ENCODE measurements at places on chromosomes 6 and 20.

GRCh38 chr20:51661609-51662178 is 106.5 kb downstream of the ATP9A start:
- no peak for DNase-seq

DNA sequence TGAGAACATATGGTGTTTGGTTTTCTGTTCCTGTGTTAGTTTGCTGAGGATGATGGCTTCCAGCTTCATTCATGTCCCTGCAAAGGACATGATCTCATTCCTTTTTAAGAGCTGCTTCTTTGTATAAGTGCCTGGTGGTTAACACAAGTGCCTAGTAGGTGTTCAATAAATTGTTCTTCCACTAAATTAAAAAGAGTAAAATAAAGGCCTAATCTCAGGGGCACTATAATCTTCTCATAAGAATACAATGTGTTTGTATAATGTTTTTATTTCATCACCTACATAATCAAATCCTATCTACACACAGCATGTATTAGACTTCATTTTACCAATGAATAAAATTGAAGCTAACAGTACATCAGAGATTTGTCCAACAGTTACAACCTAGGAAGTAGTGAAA is 252.7 kb downstream of the KHDC1L start:
- peak; percentile 2 for DNase-seq

- no peak for DNase-seq
Measured at GRCh38 chr6:31547727-31548543, 527 bp downstream of the NFKBIL1 start.

- DNase-seq, result no peak
Measured at GRCh38 chr6:129662980-129663431, 47.0 kb downstream of the ARHGAP18 start.

DNA sequence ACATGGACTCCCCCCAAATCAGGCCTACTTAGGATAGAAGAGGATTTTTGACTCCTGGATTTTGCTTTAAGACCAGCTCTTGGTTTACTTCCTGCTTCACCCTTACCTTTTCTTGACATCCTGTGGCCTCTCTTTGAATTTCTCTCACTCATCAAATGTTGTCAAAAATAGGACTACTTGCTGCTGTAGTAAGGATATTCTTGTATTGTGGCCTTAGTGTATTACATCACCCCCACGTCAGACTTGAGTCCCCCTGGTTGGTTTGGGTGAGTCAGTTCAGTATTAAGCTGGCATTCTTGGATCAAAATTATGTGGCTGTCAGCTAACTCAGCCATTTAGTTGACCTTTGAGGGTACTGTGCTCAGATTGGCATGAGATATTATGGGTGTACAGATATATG is 1.1 kb downstream of the TPX2 start:
- no peak for DNase-seq

DNA sequence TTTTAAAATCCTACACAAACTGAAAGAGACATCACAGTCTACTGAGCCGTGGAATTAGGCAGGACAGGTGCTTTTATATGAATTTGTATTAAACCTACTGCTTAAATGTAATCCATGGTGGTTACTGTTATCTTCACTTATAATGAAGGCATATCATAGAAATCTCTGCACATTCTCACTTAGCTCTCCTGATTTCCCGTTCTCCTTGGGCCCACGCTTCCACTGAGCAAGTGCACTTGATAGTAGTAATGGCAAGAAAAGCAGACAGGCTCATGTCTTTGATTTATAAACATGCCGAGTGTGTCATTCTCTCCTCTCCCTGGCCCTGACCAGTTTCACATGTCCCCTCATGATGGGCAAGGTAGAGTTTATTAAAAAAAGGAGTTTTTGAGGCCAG is 186.3 kb downstream of the HIVEP2 start:
- no peak for DNase-seq

- DNase-seq, result no peak
Measured at GRCh38 chr6:168628176-168628553, 187.2 kb downstream of the SMOC2 start.

- no peak for DNase-seq
Measured at GRCh38 chr6:38797391-38797790, 82.3 kb downstream of the DNAH8 start.

- peak; percentile 40 for DNase-seq
Measured at GRCh38 chr6:41182069-41183034, 18.6 kb downstream of the TREML2 start.

GRCh38 chr20:41145821-41146620 is 8.7 kb downstream of the PLCG1 start:
- no peak for DNase-seq

GRCh38 chr20:3164043-3164762 is 4.5 kb upstream of the FASTKD5 start:
- DNase-seq, result no peak

GRCh38 chr6:161054876-161055275 is 63.3 kb downstream of the MAP3K4 start:
- DNase-seq, result no peak

- no peak for DNase-seq
Measured at GRCh38 chr20:251354-251753, 6.2 kb upstream of the DEFB132 start.

DNA sequence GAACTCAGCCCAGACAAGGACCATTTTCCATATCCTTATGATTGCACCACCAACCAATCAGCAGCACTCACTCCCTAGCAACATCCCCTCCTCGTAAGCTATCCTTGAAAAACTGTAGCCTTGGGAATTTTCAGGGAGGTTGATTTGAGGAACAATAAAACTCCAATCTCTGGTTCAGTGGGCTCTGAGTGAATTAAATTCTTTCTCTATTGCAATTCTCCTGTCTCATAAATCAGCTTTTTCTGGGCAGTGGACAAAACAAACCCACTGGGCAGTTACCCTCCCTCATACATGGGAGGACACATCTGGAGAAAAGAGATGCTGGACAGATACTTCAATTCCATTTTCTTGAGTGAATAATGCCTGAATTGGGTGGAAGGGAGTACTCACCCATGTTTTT is 115.4 kb upstream of the STXBP5 start:
- DNase-seq, result no peak

- no peak for DNase-seq
Measured at GRCh38 chr6:35084041-35084491, 57.1 kb downstream of the TCP11 start.

DNA sequence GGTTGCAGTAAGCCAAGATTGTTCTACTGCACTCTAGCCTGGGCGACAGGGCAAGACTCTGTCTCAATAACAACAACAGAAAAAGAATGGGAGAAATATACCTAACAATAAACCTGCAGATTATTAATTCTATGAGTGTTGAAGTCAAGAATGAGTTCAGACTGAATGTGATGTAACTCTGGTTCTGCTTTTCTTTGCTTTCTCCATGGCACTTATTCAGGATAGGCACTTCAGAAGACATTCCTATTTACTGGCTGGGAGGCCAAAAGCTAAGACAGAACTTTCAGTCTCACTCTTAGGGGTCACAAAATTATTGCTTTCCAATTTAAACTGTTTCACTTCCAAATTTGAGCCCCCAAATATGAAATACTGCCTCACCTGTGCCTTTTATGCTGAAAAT is 15.7 kb upstream of the PRIM2 start:
- no peak for DNase-seq

DNA sequence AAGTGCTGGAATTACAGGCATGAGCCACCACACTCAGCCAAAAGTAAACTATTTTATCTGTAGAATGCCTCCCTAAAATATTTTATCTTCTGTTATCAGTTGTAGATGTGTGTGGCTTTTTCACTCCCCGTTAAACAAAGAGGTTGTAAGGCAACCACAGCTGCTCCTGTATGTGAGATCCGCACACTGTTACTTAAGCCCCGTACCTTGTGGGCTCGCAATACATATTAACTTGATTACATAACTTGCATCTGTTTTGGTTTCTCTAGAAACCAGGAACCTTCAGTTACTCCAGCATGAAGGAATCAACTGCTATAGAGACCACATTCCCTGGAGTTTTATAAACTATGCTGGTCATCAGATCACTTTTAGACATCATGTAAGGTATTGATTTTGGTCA is 420.1 kb upstream of the SLC35B3 start:
- no peak for DNase-seq

GRCh38 chr6:9225441-9225871 is 790.1 kb upstream of the SLC35B3 start:
- no peak for DNase-seq

DNA sequence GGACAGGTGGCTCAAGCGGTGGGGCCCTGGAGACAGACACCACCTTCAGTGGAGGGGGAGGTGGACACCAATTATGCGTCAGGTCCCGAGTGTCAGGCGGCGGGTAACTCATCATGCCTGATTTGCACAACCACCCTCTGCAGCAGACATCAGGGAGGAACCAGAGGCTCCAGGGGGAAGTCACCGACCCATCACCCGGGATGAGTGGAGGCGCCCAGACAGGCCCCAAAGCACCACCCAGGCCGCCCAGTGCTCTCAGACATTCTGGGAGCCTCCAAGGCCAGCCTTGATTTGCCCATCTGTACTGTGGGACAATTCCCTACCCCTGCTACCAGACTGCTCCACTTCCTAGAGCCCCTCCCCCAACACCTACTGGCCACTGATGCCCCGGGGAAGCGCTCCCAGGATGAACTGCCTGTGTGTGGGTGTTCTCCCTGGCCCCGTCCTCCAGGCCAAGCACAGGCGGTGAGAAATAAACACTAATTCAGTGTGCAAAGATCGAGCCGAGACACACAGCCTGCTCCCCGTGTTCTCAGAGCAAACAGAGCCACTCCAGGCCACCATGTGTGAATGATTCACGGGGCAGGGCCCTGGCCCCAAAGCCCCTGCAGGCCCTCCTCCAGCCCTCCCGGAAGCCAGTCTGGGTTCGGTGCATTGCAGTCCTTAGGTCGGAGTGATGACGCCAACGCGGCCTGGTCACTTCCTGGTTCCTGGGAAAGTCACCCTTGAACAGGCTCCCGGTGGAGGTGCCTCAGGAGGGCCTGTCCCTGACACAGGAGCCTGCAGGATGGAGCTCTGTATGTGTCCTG is 107.2 kb downstream of the ASXL1 start:
- DNase-seq, result no peak

DNA sequence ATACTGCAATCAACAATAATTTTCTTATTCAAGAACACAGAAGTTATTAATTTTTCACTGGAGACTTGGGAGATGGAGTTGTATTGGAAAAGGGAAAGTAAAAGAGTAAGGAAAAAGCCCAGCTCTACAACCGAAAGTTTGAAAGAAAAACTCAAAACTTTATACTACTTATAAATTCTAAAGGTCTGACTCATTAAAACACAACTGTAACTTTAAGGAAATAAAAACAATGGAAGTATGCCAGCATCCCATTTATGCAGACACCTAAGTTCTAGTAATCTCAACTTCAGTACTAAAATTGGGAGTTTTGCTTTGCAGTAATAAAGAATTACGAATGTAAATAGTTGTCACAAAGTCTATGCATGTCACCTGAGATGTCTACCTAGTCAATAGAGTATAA is 80.6 kb downstream of the IRAK1BP1 start:
- no peak for DNase-seq

- no peak for DNase-seq
Measured at GRCh38 chr6:129785047-129785755, 75.2 kb upstream of the ARHGAP18 start.

DNA sequence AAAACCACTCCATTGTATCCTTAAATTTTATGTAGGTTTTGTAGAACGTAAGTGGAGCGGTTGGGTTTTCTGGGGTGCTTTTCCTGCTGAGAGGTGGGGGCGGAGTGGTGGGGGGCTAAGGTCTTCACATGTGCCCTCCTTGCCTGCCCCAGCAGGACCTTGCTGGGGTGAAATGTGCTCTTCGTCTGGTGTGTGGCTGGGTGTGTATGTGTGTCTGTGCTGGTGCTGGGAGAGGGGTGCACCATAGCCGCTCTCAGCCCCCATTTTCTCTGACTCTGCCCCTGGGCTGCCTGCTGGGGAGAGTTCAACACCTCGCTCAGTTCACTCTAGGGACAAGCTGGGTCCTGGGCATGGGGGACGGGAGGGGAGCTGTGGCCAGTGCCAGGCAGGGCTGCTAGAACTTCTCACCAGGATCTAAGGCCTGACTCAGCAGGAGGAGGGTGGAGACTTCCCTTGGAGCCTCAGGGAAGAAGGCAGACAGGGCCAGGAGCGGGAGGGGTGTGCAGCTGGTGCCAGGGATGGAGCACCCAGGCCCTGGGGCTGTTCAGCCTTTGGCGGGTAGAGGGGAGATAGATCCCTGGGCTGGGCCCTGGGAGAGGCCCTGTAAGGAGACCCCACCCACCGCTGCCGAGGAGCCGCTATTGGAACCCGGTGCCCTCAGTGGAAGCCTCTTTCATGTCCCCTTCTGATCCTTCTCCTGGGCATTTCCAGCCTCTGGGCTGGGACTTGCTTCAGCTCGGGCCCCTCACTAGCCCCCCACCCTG is 4.8 kb downstream of the SOX18 start:
- DNase-seq, result no peak

DNA sequence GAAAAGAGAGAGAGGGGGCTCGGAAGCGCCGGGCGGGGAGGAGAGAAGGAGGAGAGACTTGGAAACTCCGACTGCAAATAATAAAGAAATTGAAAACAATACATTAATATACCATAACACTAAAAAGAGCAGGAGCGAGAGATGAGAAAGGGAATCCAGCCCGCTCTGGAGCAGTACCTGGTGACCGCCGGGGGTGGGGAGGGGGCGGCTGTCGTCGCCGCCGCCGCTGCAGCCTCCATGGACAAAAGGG is 338 bp downstream of the E2F3 start:
- no peak for DNase-seq

GRCh38 chr6:22313796-22314195 is 17.0 kb upstream of the PRL start:
- DNase-seq, result no peak

GRCh38 chr6:7108964-7109836 is 1.4 kb downstream of the RREB1 start:
- DNase-seq, result peak; percentile 37

DNA sequence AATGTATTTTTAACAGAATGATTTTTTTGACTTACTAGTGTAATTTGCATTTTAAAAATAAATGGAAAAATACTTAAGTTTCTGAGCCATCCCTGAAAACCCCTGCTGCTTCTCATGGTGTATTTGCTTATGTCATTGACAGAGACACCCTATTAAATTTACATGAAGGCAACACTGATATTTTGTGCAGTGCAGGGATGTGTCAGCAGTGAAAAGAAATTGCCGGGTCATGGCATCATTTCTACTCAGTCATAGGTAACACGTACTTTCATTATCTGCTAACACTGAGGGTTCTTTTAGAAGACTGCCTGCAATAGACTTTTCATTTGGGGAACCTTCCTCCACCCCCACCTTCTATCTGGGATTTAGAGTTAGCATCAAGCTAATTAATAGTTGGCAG is 136.7 kb upstream of the RNF217 start:
- no peak for DNase-seq

GRCh38 chr6:30981942-30982772 is 1.4 kb upstream of the MUC21 start:
- no peak for DNase-seq

DNA sequence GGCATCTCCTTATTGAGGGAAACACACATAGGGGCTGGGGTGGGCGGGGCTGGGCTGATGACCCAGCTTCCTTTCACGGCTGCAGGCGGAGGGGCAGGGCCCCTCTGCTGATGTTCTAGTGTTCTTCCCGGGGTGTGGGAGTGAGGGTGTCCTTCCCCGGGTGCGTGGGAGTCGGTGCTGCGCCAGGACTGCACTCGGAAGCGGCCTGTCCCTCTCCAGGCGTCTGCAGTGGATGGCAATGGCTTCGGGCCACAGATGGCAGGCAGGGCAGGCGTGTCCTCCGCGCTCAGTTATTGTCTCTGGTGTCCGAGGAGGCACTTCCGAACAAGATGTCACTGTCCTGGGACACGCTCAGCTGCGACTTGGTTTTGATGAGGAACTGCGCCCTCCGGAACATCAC is 19.2 kb downstream of the KCNG1 start:
- no peak for DNase-seq

All from NCI-H1694 (cell line).